Ovary (tissue), 10 donors: ENCODE measurements at places on chromosomes 4 and X. TPM values are rescaled to one million over a fixed set of nuclear protein-coding genes. Genes with fewer than 3 reads are reported as not detected.

The CLGN gene
- 0.27 TPM for polyA plus RNA-seq

The DUX4 gene
- polyA plus RNA-seq: not detected

The APLN gene
- polyA plus RNA-seq: 3.6 TPM

The TMEM31 gene
- polyA plus RNA-seq: 0.58 TPM

The TIMM8A gene
- polyA plus RNA-seq: 6.0 TPM

The TMPRSS11D gene
- not detected for polyA plus RNA-seq

The ITIH6 gene
- polyA plus RNA-seq: 0.05 TPM

The ZFP42 gene
- not detected for polyA plus RNA-seq

The HERC3 gene
- polyA plus RNA-seq: 10.3 TPM

The XK gene
- 1.3 TPM for polyA plus RNA-seq

The TMEM255A gene
- 14.2 TPM for polyA plus RNA-seq

The CTAG1B gene
- 0.15 TPM for polyA plus RNA-seq

The FGD1 gene
- 6.3 TPM for polyA plus RNA-seq

The SLC34A2 gene
- polyA plus RNA-seq: 0.30 TPM

The CFAP99 gene
- 0.10 TPM for polyA plus RNA-seq

The HHIP gene
- 4.2 TPM for polyA plus RNA-seq

The VCX3B gene
- polyA plus RNA-seq: not detected

The RAI2 gene
- 52.8 TPM for polyA plus RNA-seq

The PASD1 gene
- polyA plus RNA-seq: 0.02 TPM

The PAGE2B gene
- polyA plus RNA-seq: not detected

The CYTL1 gene
- 4.4 TPM for polyA plus RNA-seq

The CLDN22 gene
- polyA plus RNA-seq: 0.08 TPM

The GPRASP1 gene
- 31.8 TPM for polyA plus RNA-seq

The GASK1B gene
- 170 TPM for polyA plus RNA-seq

The CCDC110 gene
- polyA plus RNA-seq: 2.7 TPM

The SLC10A3 gene
- 35.1 TPM for polyA plus RNA-seq

The ANXA10 gene
- polyA plus RNA-seq: 0.28 TPM

The MRPL1 gene
- polyA plus RNA-seq: 14.5 TPM

The SSX4B gene
- not detected for polyA plus RNA-seq

The SULT1E1 gene
- polyA plus RNA-seq: not detected

The AWAT1 gene
- not detected for polyA plus RNA-seq

The FGA gene
- polyA plus RNA-seq: not detected

The PF4V1 gene
- polyA plus RNA-seq: not detected
